Fibroblast of skin of right quadriceps (primary cell): ENCODE measurements at places on chromosomes 12 and 14.

- DNase-seq: no peak
Measured at GRCh38 chr12:112178796-112179195, 53.4 kb downstream of the TRAFD1 start.

GRCh38 chr12:66066137-66066928 lies 64.2 kb downstream of the LLPH start:
- peak; percentile 89 for DNase-seq

DNA sequence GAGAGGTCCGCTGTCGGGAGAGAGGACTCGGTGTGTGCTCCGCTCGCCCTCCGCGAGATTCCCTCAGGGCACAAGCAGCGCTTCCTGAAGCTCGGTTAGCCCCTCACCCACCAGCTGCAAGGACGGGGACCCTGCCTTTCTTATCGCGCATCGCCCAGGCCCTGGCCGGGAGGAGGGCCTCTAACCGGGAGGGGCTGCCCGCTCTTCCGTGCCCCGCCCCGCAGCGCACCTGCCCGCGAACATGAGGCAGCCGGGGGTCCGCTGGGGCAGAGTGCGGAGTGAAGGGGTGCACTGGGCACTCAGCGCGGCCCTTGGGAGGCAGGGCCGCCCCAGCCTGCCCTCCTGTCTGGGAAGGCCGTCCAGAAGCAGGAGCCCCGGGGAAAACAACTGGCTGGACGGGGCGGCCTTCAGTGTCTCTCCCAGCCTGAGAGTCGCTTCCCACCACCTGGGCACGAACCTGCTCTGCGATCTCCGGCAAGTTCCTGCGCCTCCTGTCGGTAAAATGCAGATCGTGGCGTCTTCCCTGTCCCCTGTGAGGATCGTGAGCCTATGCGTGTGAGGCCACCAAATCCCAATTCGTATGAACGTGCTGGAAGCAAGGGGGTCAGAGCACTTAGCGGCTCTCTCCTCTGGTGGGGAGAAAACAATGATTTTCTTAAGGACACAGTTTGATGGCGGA lies 28.0 kb upstream of the ADIPOR2 start:
- peak; percentile 36 for DNase-seq

DNA sequence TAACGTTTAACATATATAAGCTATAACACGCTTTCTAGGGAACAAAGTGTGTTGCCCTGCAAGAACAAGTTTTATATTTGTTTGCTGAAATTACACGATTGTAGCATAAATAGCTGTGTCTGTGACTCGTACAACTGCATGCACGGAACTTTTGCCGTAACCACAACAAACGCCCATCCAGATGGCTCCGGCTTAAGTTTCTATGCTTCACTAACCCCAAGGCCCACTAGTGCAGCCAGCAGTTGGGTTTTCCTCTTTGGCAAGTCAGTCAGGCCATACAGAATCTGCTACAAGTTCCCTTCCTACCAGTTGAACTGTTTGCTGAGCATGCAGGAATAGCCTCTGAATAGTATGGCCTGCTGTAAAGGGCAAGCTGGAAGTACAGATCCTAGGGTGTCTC lies 12.1 kb downstream of the CSRP2 start:
- peak; percentile 78 for DNase-seq

- DNase-seq: no peak
Measured at GRCh38 chr12:89278862-89279261, 73.4 kb downstream of the DUSP6 start.

DNA sequence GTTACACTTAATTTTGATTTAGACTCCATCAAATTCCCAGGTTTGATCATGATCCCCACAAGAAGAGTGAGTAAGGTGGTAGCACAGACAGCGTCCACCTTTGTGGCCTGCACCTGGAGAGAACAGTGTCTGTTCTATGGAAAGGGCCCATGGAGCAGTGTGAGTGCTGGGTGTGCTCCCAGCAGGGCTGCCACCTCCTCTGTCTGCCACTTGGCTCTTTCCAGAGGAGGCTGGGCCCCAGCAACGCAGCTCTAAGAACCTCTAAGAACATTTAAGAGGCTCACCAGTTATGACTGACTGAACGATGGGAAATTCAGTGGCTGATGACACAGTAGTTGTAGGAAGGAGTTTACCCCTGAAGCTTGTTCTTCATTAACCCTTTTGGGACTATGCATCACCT lies 17.3 kb downstream of the VDR start:
- no peak for DNase-seq

DNA sequence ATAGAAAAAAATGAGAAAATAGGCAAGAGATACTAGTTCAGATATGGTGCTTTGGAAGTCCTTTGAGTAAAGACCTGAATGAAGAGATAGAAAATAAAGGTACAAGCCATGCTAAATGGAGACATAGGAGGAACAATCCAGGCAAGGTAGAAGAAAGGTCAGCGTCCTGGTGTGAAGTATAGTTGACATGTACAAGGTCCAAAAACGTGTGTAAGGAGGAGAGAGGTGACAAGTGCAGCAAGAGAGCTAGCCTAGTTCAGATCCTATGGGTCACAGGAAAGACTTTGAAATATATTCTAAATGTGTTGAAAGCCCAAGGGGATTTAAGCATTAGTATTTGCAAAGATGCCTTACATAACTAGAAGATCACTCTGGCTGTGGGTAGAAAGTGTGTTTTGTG lies 88.2 kb downstream of the SLCO1B1 start:
- DNase-seq: no peak

DNA sequence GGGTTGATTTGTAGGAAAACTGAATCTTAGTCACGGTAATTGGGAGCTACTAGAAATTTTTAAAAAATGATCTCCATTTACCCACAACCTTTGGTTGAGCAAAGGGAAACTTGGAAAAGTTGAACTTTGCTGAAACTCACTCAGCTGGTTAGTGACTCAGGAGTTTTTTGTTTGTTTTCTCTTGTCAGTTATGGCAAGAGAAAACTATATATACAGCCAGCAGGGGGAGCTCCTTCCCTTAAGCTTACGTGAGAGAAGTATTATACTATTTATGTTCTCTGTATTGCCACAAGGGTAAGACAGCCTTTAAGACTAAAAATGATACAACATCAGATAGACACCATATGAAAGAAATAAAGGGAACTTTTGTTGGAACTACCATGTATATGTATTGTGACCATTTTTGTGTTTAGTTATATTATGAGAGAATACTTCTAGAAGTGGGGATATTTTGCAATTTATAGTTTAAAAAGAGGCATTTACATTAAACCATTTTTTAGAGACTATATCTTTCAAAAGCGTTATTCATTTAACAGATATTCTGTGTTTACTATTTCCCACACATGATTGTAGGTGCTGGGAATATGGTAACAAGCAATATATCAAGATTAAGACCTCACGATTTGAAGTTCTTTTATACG lies 28.1 kb upstream of the TBC1D30 start:
- peak; percentile 85 for DNase-seq

GRCh38 chr12:112855375-112855774 lies 51.4 kb upstream of the OAS1 start:
- peak; percentile 2 for DNase-seq

- peak; percentile 23 for DNase-seq
Measured at GRCh38 chr14:99612738-99613330, 8.8 kb upstream of the CCDC85C start.

DNA sequence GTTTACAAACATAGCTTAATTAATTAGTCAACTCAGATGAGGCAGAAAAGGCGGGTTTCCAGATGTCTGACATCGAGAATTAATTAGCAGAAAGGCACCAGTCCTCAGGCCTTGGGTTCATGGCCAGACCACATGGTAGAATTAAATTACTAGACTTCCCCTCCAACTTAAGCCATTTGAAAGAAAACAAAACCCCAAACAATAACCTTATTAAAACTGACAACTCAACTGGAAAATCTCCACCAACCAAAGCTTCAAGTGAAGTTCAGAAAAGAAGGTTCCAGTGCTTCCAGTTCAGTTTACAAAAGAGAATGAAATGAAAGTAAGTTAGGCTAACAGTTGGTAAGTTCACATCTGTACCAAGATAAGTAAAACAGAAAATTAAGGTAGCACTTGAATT lies 349.5 kb downstream of the GRIN2B start:
- DNase-seq: no peak

GRCh38 chr12:107079172-107080011 lies 14.0 kb downstream of the CRY1 start:
- peak; percentile 22 for DNase-seq

DNA sequence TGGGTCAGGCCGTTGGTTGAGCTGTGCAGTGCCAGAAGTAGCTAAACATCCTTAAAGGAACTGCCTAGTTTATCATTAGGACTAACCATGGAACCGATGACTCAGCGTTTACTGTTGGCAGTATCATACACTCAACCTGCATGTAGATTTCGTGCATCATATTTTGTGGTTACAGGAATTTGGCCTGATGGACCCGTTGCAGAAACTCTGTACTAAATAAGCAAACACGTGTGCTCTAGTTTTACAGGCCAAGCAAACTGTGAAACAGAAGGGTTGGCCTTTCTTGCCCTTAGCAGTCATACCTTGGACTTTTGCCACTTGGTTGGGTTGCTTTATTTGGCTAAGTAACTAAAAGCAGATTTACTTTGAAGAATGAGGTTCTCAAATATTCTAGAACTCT lies 35.6 kb downstream of the DGLUCY start:
- DNase-seq: peak; percentile 97

GRCh38 chr14:55712491-55712890 lies 132.5 kb downstream of the KTN1 start:
- DNase-seq: no peak

- no peak for DNase-seq
Measured at GRCh38 chr12:52005903-52006703, 643 bp upstream of the TAMALIN start.

DNA sequence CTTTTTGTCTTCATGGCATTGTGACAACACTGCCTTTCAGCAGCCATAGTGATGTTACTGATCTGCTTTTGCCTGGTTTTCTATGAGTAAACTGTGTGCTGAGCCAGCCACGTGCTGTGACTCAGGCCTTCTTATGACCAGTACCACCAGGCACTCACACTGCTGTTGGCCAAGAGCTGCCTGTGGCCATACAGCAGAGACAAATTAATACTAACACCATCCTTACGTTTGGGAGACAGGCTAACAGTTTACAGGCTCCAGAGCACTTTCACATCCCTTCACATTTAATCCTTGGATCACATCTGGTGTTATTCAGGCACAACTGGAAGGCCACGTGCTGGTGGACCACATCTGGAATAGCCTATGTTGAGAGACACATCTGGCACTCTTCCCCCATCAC lies 377.9 kb downstream of the CCDC91 start:
- DNase-seq: peak; percentile 88

DNA sequence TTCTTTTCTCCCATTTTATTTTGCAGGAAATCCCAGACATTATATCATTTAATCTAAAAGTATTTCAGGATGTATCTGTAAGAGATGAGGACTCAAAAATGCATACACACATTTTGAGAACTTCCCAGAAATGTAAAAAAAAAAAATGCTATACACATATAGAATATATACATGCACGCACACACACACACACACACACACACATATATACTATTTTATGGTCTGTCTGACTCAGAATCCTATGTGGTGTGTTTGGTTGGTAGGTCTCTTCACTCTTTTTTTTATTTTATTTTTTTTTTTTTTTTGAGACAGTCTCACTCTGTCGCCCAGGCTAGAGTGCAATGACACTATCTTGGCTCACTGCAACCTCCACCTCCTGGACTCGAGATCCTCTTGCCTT lies 65.5 kb downstream of the FBXO34 start:
- DNase-seq: no peak

- DNase-seq: no peak
Measured at GRCh38 chr14:92033906-92034687, 5.8 kb downstream of the TRIP11 start.

- no peak for DNase-seq
Measured at GRCh38 chr12:561391-561705, 101.6 kb downstream of the B4GALNT3 start.

DNA sequence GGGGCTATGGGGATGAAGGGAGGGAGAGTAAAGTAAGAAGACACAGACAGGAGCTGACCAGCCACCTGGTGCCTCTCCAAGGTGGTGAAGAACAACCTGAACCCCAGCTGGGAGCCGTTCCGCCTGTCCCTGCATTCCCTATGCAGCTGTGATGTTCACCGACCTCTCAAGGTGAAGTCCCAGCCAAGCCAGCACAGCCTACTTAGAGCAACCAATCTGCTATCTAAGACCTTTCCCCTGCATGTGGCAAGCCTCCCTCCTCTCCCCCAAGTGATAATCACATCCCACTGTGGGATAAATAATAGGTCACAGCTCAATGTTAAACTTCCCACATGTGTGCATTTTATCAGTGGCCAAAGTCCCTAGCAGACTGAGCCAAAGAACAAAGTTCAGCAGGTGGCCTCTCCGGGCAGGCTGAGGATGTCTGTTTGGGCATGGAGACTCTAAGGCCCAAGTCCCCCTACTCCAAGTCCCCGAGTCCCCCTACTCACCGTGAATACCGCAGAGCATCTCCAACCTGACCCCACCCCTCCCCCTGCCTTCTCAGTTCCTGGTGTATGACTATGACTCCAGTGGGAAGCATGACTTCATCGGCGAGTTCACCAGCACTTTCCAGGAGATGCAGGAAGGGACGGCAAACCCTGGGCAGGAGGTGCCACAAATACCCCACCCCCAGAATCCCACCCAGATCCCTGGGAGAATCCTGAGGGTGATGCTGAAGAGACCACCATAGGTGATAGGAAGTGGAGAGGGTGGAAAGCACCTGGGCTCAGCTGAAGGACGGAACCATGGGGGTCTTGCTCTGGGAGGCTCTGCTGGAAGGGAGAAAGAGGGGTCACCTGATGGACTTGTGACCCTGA lies 3.5 kb downstream of the CPNE6 start:
- DNase-seq: no peak

DNA sequence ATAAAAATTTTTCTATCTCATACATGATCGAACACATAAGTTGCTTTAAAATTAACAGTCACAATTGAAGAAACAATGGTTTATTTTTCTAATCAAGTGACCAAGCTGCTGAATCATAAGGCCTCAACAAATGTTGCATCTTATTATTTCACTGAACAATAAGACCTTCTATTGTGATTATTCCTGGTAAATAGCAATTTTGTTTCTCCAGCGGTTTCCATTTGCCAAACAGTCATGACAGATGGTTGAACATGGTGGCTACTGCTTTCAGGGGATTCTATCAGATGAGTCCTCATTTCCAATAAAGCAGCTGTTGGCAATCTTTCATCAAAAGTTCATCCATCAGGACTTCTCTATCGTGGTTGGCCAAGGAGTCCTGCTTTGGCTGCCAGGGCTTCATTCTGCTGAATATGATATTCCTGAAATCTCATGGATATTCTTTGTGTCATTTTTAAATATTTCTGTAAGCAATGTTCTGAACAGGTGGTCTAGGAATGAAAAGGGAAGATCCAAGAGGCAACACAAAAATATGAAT lies 13.0 kb downstream of the TOMM20L start:
- no peak for DNase-seq

DNA sequence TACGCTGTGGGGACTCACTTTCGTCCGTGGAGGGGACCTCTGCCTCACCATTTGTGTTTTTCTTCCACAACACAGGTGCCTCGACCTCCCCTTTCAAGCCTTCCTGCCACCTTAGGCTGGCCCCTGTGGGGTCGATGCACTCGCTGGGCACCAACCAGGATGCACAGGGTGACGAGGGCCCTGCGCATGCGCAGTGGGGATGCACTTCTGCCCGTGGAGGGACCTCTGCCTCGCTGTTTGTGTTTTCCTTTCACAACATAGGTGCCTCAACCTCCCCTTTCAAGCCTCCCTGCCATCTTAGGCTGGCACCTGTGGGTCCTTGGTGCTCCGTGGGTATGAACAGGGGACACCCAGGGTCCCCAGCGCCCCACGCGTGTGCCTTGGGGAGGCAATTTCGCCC lies 356.8 kb downstream of the ALG10 start:
- no peak for DNase-seq
